NCI-H1417 (cell line): ENCODE measurements at places on chromosomes 2 and 18.
A peak's percentile ranks its signal among the peaks of the same experiment; 100 is the strongest.

- no peak for DNase-seq
Measured at GRCh38 chr2:157898591-157898996, 22.5 kb upstream of the ACVR1 start.

GRCh38 chr18:23155537-23155936 lies 20.3 kb downstream of the CABLES1 start:
- no peak for DNase-seq

DNA sequence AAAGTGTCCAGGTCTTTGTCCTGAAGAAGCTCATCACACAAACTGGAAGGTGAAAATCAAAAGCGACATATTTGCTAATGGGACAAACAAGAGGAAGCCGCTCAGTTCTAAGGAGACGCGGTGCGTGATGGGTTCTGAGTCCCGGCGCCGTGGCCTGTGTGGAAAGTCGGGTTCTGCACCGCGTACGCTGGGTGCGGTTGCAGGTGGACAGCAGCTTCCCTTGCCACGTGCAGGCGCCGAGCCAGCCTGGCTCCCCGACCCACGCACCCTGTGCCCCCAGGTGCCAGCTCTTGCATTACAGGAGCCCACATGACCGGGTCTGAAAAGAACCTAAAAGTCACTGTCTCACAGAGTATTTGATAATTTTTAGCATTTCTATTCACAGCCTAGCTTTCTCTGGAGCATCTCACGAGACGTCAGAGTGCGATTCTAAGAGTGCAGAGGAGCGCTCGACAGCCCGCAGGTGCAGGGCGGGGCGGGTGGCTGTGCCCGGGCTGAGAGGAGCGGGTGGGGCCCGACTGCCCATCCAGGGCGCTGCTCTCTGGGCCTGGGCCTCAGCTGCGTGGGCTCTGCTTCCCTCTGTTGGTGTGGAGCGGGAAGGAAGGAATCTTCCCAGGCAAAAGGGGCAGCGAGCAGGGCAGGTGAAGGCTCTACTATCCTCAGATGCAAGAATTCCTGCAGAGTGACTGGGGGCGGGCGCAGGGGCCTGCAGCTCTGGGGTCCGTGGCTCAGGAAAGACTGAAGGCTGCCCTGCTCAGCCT lies 39.4 kb downstream of the MYT1L start:
- peak; percentile 75 for DNase-seq

DNA sequence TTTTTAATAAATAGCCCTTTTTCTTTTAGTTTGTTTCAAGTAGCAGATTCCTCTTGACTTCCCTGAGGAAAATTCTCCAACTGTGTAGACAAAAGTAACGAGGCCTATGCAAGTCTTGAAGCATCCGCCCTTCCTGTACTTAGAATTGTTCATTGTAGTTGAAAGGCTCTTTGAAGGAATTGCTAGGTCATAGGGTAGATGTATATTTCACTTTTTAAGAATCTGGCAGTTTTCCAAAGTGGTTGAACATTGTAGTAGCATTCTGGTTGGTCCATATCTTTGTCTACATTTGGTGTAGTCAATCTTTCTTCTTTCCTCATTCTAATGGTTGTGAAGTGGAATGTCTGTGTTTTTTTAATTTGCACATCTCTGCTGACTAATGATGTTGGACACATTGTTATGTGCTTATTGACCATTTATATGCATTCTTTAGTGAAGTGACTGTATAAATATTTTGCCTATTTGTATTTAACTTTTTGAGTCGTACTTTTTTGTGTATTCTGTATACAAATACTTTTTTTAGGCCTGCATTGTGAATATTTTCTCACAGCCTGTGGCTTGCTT lies 5.6 kb upstream of the SERPINB11 start:
- no peak for DNase-seq

- no peak for DNase-seq
Measured at GRCh38 chr18:78871618-78872017, 108.0 kb upstream of the SALL3 start.

DNA sequence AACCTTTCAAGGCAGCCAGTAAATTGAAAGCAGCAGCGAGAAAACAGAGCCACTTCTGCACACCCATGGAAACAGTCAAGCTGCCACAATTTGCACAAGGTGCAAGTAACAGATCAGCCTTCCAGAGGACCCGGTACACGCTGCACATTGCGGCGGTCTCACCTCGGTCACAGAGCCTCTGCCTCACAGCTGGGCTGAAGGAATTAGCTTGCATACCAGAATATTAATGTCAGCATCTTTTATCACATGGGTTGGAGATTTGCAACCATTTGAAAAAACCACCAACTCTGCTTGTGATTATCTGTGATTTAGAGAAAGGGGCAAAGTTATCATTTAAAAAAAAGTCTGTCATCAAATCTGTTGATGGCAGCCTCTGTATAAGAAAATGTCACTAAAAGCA lies 330.5 kb upstream of the TCF4 start:
- no peak for DNase-seq

- DNase-seq: no peak
Measured at GRCh38 chr2:36451512-36451911, 95.9 kb downstream of the CRIM1 start.

- DNase-seq: no peak
Measured at GRCh38 chr2:185984670-185985069, 246.1 kb downstream of the FSIP2 start.

- DNase-seq: no peak
Measured at GRCh38 chr2:217880891-217881290, 121.9 kb downstream of the TNS1 start.

- no peak for DNase-seq
Measured at GRCh38 chr2:81195774-81196382, 891.3 kb upstream of the LRRTM1 start.

DNA sequence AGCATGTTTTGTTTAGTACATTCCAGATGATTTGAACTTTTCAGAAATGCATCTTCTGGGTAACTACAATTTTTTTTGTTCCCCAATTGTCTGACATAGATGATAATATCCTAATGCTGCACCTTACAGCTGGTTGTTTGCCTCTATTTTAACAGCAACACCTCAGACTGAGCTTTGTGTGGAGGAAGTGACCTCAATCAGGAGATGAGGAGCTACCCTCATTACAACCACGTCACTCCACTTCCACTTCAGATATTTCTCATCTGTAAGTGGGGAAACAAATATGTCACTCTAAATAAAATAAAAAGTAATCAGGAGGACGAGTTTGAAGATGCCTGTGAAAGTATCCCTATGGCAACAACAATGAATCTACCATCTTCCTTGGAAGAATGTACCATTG lies 12.1 kb upstream of the SRSF7 start:
- no peak for DNase-seq

DNA sequence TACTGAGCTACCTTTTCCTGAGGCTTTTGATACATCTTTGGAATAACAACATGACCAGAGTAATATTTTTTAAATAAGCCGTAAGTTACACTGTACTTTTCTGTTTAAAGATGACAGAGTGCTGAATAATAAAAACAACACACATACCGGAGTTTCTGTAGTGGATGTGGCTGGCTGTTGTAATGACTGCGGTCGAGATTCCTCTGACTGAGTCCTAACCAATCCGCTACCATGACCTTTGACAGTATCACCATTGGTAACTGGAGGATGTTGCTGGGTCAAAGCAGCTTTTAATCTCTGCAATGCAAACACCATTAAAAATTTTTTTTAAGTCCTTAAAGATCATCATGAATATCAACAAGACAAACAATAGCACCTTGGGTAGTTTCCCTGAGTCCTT lies 70.7 kb downstream of the ATF2 start:
- no peak for DNase-seq

- no peak for DNase-seq
Measured at GRCh38 chr2:128549646-128550260, 231.1 kb upstream of the HS6ST1 start.

DNA sequence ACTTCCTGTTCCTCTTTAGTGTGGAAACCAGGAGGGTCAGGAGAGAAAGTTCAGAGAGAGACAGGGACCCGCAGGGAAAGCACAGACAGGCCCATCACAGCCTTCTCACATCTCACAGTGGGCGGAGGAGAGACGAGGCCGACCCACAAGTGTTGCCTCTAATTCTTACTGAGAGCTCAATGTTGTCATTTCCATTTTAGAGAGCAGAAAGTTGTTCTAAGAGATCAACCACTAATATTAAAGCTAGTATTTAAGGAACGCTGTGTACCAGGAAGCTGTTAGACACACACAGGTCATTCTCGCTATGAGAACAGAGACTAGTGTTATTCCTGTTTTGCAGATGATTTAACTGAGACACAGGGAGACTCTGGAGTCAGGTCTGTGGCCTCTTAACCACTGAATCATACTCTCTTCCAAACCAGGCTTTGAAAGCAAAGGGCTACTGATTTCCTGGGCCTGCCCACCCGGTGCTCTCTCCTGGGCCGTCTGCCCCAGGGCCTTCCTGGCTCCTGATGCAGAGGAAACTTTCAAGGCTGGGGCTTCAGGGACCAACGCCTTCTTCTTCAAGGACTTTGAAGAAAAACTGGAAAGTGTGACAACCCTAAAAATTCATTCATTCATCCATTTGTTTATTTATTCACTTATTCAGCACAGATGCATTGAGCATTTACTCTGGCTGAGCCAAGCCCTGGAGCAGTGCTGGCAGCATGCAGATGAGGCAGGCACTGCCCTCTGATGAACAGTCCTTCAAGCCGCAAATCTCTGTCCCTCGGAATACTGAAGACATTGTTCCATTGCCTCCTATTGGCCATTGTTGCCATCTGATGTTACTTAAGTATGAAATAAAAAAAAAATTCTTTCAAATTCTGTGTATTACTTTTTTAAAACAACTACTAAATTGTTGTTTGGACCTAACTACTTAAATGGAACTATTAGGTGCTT lies 37.2 kb upstream of the BIN1 start:
- DNase-seq: no peak

DNA sequence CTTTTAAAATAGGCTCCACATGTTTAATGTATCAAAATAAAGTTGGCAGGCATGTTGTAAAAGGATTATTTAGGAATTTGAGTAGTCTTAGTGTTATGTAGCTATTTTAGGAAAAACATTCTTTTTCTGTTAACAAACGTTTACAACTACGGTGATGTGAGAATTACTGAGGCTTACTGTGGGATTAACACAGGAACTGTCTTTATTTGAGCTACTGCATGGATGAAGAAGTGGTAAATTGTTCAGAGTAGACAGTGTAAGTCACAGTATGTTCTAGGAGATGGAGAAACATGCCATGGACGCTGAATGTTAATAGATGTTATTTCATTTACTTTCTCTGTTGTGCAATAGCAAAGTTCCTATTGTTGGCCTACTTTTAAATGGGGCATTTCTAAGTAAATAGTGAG lies 1.6 kb downstream of the PPM1B start:
- peak; percentile 33 for DNase-seq

GRCh38 chr2:38202713-38203445 lies 126.9 kb upstream of the CYP1B1 start:
- DNase-seq: no peak

GRCh38 chr18:8264116-8264515 lies 345.1 kb upstream of the RAB12 start:
- no peak for DNase-seq

GRCh38 chr2:196473617-196474016 lies 165.9 kb upstream of the CCDC150 start:
- DNase-seq: no peak

GRCh38 chr18:2956056-2956455 lies 56.9 kb downstream of the LPIN2 start:
- DNase-seq: no peak

DNA sequence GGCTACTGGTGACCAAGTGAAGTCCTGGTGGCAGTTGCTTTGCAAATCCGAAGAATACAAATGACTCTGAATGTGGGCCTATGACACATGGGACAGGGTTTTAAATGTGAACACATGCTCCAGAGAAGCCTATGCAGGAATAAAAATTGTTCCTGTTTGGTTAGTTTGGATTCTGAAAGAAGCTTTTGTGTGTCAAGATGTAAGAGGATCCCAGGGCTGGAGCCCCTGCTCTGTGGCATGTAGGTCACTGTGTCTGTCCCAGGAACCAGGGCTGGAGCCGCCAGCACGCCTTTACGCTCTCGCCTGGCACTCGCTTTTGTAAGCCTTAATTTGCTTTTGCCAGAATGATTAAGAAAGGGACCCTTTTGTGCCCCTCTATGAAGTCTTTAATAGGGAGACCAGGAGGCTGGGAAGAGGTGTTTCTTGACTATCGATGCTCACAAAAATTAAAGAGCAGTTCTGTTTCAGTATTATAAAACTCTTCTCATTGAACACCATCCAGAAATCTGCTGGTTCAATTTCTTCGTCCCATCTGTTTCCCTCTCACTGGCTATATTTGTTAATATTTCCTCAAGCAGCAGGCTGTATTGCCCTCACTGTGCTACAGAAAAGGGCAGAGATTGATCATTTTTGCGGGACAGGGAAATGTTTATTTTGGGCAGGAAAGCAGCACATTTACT lies 532.7 kb upstream of the POU3F3 start:
- DNase-seq: no peak

GRCh38 chr2:37325625-37326071 lies 1.0 kb upstream of the PRKD3 start:
- DNase-seq: no peak

DNA sequence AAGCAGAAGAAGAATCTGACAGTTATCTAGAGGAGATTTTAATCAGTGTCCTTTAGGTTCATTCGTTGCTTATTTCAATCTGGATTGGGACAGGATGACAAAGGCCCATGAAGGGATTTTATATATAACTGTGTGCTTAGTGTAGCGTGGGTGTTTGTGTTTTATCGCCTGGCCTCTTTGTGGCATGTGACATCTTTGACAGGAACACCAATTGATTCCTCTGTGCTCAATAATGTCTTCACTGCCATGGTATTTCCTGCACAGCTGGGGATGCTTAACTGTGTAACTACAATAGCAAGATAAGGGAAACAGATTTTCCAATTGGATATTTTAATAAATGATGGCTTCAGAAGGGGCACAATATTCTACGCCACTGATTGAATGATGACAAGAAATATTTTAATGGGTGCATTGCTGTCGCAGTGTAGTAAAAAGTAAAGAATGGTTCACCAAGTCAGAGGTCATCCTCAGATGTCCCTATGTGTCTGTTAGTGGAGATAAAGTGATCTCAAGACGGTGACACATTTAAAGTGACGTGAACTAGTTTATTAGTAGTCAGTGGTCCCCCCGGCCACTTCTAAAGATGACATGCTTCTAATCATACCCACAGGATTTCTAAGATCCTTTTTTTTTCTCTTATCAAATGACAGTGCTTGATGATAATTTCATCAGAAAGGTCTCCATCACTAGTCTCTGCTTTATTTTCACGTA lies 160.4 kb downstream of the AGAP1 start:
- DNase-seq: no peak

DNA sequence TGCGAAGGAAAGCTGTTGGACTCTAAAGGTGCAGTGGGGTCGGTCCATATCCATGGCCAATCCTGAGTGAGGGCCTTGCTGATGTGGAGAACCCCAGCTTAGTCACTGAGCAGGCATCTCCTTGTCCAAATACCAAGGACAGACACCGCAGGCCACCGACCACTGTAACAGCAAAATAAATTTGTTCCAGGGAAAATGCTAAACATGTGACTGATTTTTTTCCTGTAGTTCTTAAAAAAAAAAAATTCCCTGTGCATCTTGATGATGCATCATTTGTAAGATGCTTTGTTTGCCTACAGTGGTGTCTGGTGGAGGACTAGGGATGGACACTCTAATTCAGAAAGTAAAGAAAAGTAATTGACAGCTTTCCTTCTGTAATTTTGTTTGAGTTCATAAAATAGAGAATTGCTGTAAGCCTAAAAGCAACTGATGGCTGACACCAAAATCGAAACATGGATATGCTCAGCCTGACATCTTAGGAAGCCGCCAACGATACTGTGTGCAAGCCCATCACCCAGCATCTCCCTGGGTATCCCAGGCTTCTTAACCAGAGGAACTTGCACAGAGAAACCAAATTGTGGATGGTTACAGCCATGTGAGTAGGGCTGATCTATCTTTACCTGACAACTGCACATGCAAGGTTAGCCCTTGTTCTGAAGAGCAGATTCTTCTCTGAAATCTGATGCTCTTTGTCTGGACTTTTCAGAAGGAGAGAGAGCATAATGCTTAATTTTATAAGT lies 188.6 kb downstream of the ARL4C start:
- DNase-seq: no peak

GRCh38 chr2:155157065-155157464 lies 458.6 kb downstream of the KCNJ3 start:
- DNase-seq: no peak
